WERI-Rb-1 (cell line): ENCODE measurements at places on chromosomes 12 and 14.

- DNase-seq, result peak; percentile 68
These were observed 39.7 kb downstream of the KRT80 start for GRCh38 chr12:52151837-52152783.

GRCh38 chr14:97624985-97625384 is 827.8 kb downstream of the VRK1 start:
- no peak for DNase-seq

DNA sequence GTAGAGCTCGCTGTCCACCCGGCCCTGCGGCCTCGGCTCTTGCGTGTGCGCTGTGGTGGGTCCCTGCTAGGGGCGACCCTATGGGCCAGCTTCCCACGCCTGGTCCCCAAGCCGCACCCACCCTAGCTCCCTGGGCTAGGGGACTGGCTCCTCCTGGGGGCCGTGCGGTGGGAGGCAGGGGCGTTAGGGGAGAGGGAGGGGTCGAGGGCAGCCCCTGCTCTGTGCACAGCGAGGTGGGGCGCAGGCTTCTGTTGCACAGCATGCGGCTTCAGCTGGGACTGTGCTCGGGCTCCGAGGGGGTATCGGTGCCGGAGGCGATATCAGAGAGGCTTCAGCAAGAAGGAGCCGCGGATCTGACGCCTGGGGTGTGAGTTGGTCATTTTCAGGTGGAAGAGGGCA is 86.1 kb downstream of the ALG10 start:
- DNase-seq, result no peak

DNA sequence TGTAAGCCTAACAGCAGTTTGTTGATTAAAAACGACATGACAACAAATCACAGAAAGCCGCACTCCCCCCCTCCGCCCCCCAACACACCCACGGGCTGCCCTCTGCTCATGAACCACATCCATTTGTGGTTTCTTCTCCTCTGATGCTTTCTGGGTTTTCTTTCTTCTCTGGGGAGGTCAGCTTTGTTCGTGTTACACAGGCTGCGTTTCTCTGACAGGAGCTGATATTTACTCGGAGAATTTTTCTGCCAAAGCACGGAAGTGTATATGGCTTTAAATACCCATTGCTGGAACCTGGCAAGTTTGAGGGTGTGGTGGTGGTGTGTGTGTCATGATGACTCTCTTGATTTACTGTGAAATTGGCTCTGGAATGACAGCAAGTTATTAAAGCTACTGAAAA is 883.7 kb upstream of the TMEM132C start:
- no peak for DNase-seq

- DNase-seq, result no peak
These were observed 42.4 kb downstream of the RALGAPA1 start for GRCh38 chr14:35766700-35767082.

GRCh38 chr12:12481631-12482030 is 81.0 kb downstream of the DUSP16 start:
- no peak for DNase-seq

DNA sequence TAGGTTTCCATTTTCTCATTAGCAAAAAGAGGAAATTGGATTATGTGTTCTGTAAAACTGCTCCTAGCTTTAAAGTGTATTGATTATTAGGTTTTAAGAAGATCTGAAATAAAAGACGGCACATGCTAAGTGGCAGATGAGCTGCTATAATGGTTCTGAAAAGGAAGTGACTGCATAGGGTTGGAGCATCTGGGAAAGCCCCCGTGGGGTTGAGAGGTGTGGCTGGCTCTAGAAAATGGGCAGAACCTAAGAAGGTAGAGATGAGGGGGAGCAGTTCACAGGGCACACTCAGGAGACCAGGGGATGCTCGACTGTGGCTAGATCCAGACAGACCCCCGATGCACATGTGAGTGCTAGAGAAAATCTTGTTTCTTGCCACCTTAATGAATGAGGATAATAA is 1.9 kb downstream of the IFNG-AS1 start:
- DNase-seq, result no peak

- DNase-seq, result no peak
These were observed 164.5 kb downstream of the CRADD start for GRCh38 chr12:93841671-93842070.

GRCh38 chr12:105317942-105318621 is 12.4 kb upstream of the C12orf75 start:
- no peak for DNase-seq

DNA sequence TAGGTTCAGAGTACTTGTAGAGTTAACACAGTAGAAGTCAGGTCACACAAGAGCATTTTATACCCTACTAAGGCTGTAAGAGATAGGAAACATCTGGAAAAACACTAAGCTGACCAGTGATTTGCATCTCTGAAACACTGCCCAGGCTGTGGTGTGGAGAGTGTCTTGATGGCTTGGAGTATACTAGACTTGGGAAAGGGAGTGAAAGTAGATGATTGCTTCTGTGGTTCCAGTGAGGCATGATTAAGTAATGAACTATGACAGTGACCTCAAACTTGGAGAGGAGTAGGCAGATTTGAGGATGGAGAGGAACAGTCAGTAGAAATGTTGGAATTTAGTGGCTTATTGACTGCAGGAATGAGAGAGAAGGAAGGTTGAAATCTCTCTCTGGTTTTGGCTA is 201.2 kb downstream of the FLRT2 start:
- no peak for DNase-seq

GRCh38 chr14:103014466-103015228 is 42.7 kb downstream of the CDC42BPB start:
- DNase-seq, result no peak

GRCh38 chr14:55731881-55732498 is 152.0 kb downstream of the KTN1 start:
- peak; percentile 53 for DNase-seq

DNA sequence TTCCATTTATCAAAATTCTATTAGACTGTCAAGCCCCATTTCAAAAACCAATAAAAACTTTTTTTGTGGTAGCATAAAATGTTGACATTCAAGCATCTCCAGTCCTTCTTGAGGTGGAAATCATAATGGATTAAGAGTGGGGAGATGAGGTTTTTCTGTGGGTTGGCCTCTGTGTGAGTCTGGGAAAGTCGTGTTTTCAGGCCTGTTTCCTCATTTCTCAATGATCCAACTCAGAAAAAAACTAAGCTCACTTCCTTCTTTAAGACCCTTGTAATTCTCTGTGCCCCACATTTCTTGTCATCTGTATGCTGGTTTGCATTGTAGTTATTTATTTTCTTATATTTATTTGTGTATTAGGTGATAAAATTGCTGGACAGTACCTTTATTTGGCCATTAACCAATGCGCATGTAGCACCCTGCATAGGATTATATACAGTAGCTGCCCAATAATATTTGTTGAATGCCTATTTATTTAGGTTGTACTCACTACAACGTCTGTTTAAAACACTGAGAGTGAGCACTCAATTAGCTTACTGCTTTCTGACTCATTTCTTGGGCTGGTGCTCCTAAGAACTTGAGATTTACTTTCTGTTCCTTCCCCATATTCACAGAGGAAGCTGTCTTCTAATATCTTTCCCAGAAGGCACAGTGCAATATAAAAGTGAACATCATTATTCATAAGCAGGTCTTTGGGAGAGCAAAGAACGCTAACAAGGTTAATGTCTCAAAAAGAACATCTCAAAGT is 121.9 kb downstream of the DNAI7 start:
- DNase-seq, result no peak

DNA sequence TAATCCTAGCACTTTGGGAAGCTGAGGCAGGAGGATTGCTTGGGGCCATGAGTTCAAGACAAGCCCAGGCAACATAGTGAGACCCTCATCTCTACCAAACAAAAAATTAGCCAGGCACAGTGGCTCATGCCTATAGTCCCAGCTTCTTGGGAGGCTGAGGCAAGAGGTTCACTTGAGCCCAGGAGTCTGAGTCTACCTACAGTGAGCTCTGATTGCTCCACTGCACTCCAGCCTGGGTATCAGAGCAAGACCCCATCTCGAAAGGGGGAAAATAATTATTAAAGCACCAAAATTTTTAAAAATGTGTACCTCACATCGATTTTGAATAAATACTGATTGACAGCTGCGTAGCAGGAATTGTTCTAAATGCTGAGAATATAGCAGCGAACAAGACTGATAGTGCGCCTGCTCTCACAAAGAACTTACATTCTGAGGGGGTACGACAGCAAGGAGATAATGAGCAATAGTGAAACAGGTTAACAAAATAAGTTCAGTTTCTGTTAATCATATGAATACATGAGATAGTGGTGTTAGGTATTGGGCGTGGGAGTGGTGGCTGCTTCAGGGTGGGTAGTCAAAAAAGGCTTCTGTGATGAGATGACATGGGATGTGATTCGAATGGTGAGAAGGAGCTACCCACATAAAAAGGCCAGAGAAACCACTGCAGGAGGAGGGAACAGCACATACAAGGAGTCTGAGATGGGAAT is 19.6 kb downstream of the HCFC2 start:
- no peak for DNase-seq

GRCh38 chr14:50666772-50667683 is 1.1 kb downstream of the SAV1 start:
- DNase-seq, result peak; percentile 16

- DNase-seq, result peak; percentile 40
These were observed 481.8 kb downstream of the TMEM117 start for GRCh38 chr12:44317651-44318126.

GRCh38 chr12:85036733-85037132 is 582 bp downstream of the LRRIQ1 start:
- DNase-seq, result no peak

DNA sequence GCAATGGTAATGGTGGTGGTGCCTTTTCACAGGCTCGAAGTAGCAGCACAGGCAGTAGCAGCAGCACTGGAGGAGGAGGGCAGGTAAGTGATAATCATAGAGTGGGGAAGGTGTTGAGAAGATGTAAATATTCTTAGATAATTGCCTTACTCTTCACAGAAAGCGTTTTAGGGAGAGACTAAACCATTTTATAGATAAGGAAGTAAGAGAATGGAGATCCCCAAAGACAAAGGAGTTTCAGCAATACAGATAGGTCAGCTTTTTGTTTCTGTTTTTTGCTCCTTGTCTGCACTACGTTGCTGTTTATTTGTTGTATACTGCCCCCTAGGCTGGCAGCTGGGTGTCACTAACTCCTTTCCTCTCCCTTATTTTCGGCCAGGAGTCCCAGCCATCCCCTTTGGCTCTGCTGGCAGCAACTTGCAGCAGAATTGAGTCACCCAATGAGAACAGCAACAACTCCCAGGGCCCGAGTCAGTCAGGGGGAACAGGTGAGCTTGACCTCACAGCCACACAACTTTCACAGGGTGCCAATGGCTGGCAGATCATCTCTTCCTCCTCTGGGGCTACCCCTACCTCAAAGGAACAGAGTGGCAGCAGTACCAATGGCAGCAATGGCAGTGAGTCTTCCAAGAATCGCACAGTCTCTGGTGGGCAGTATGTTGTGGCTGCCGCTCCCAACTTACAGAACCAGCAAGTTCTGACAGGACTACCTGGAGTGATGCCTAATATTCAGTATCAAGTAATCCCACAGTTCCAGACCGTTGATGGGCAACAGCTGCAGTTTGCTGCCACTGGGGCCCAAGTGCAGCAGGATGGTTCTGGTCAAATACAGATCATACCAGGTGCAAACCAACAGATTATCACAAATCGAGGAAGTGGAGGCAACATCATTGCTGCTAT is 2.0 kb downstream of the SP1 start:
- DNase-seq, result peak; percentile 42

- no peak for DNase-seq
These were observed 10.3 kb downstream of the EGLN3 start for GRCh38 chr14:33940561-33941011.

- no peak for DNase-seq
These were observed 7.8 kb upstream of the PHC1 start for GRCh38 chr12:8906266-8907180.

DNA sequence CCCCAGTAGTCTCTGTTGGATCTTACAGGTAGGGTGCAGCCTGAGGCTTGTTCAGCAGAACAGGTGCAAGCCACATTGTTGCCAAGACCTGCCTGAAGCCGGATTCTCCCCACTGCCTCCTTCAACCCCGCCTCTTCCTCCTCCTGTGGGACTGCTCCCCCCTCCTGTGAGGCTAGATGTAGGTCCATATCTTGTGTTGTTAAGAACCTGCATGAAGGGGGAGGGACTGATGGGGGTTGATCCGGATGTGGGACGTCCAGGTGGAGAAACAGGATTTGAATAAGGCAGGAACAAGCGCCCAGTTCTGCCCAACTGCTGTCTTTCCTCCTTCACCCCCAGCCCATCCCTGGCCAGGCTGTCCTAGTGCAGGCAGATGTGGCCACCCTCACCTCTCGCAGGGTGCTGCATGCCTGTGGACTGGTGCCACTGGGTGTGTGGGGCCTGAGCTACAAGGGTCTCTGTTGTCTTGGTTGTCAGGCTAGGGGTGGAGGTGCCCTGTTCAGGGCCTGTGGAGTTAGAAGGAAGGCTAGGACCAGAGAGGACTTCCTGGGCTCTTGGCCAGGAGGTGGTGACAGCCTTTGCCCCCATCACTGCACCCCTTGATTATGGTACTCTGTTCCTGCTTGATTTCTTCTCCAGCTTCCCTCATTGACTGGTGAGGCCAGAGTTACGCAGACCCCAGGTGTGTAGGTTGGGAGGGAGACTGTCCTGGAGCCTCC is 1.4 kb downstream of the NR4A1 start:
- no peak for DNase-seq

DNA sequence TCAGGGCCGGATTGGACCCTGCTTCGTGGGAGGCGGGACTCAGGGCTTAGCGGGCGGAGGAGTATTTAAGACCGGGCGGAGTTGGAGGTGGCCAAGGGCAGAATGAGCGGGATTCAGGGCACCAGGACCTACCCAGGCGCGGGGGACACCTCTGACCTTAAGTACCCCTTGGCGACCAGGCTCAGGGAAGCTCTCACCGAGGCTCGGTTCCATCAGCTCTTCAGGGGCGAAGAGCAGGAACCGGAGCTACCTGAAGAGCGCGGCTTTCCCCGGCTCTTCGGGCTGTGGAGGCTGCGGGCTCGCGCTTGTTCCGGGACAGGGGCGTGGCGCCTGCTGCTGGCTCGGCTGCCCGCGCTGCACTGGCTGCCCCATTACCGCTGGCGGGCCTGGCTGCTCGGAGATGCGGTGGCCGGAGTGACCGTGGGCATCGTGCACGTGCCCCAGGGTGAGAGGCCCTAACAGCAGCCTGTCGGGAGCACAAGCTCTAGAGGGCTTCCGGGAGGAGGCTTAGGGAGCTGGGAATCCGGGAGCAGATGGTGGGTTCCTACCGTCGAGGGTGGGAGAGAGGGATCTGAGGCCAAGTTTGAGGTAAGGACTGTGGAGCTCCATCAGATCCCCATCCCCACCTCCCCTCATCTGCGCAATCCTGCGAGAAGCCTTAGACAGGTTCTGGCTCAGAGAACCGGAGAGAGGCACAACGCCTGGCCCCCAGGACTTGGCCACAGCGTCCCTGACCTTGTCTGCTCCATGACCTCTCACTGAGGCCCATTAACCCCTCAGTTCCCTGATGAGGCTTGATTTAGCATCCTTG is 8.4 kb downstream of the ARHGEF25 start:
- peak; percentile 75 for DNase-seq

- DNase-seq, result peak; percentile 59
These were observed 37.7 kb upstream of the CRY1 start for GRCh38 chr12:107130830-107131611.

GRCh38 chr14:55324812-55325211 is 53.6 kb downstream of the FBXO34 start:
- DNase-seq, result no peak

- DNase-seq, result no peak
These were observed 153.1 kb upstream of the NPAS3 start for GRCh38 chr14:32785585-32785984.

- no peak for DNase-seq
These were observed 390.6 kb upstream of the ATP2B1 start for GRCh38 chr12:90099288-90099687.
